ENCODE measurements at places on chromosomes 1 and 21.

DNA sequence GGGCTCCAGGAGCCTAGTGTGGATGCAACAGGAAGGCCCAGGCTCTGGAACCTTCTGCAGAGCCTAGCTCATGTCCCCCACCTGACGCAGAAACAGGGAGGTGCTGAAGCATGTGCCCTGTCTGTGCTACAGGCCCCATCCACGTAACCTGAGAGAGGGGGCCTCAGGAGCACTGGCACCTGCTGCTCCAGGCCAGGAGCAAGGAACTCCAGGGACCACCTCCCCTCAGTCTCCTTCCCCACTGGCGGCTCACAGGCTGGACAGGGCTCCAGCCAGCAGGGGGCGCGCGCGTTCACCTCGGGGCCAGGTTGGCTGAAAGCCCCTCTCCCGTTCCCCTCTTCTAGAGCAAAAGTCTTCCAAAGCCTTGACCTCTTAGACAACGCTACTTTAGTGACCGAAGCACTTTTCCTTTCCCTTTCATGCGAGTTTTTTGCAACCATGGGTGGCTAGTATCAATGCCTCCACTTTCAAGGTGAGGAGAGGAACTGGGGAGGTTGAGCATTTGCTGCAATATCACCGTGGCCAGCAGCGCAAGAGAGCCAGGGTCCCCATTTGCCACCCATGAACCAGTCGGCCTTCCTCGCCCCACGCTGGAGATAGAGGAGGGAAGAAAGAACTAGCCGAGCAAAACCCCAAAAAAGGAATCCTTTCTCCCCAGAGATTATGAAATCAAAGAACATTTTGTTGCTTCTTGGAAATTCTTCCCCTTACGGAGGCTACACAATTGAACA lies 52.4 kb upstream of the GPR157 start:
- DNase-seq, result peak; percentile 58

- DNase-seq, result no peak
These were observed 1.5 kb downstream of the RGS2 start for GRCh38 chr1:192810253-192810880.

- no peak for DNase-seq
These were observed 273.0 kb upstream of the NFIA start for GRCh38 chr1:60809204-60809980.

DNA sequence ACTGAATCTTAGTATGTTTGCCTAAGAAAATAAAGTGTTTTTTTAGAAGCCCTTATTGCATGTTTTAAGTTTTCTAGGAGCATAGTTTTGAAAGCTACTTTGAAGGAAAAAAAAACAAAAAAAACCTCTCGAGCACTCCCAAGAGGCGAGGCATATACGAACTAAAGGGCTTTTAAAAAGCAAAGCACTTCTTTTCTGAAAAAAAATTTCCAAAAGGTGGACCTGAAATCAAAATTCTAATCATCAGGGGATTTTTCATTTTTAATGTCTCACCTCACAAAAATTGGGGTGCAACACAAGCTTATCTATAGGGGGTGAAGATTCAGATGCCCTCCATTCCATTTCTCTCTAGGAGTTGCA lies 594 bp downstream of the GLMN start:
- no peak for DNase-seq

GRCh38 chr1:181016563-181016962 lies 6.1 kb downstream of the STX6 start:
- DNase-seq, result no peak

DNA sequence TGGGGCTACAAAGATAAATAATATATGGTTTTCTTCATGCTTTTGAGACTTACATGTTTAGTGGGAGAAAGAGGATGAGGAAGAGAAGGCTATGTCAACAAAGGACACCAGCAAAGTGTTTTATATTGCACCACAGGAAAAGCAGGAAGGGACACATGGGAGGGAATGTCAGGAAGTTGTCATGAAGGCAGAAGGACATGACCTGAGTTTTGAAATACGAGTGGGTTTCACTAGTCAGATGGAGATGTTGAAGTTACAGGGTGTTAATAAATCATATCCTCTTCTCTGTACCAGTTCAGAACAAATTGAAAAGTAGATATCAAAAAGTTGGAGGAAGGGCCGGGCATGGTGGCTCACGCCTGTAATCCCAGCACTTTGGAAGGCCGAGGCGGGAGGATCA lies 18.2 kb upstream of the AGO1 start:
- DNase-seq, result no peak

DNA sequence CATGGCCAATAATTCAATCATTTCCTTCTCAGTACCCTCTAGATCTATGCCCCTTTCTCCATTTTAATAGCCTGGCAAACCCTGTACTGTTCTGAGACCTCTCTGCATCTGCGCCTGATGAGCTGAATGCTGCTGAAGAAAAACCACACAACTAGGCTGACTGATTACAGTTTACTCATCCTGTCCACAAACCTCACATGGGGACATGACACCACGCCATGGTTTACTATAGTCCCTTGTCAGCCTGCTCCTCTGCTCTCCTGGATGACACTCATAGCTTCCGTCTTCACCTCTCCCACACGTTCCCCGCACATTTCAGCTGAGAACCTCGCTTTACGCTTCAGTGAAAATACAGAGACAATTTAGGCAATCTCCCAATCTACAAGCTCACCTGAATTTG lies 59.7 kb downstream of the DESI2 start:
- no peak for DNase-seq

Measured in T1000 (cell line).